ENCODE measurements at places on chromosomes 1 and 21.

DNA sequence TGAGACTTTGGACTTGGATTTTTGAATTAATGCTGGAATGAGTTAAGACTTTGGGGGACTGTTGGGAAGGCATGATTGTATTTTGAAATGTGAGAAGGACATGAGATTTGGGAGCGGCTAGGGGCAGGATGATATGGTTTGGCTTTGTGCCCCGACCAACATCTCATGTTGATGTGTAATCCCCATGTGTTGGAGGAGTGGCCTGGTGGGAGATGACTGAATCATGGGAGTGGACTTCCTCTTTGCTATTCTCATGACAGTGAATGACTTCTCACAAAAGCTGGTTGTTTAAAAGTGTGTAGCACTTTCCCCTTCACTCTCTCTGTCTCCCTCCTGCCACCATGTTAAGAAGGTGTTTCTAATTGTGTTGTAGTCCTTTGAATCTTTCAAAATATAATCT, 9.3 kb upstream of the PHGDH start:
- DNase-seq, result no peak

GRCh38 chr1:234627009-234627950, 17.3 kb upstream of the IRF2BP2 start:
- DNase-seq, result no peak

- no peak for DNase-seq
These were observed 81.9 kb upstream of the TRABD2B start for GRCh38 chr1:48079096-48079495.

- no peak for DNase-seq
These were observed 39.0 kb upstream of the LMX1A start for GRCh38 chr1:165395478-165395877.

DNA sequence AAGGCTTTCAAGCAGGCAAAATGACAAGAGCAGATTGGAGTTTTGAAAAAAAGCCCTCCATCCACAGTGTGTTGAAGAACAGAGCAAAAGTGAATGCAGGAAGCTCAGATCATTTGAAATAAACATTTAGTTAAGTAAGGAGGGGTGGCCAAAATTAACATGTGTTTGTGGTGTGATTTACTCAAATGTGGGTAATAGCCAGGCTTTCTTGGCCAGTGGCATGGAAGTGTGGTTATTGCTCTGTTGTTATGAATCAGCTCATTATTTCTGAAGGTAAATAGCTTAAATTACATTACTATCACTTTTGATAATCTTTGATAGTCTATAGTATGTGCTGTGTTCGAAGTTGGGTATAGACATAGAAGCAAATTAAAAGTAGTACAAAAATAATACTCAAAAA, 485.9 kb downstream of the LMO4 start:
- DNase-seq, result no peak

- DNase-seq, result no peak
These were observed 150.1 kb downstream of the PLA2G4A start for GRCh38 chr1:186978596-186979556.

DNA sequence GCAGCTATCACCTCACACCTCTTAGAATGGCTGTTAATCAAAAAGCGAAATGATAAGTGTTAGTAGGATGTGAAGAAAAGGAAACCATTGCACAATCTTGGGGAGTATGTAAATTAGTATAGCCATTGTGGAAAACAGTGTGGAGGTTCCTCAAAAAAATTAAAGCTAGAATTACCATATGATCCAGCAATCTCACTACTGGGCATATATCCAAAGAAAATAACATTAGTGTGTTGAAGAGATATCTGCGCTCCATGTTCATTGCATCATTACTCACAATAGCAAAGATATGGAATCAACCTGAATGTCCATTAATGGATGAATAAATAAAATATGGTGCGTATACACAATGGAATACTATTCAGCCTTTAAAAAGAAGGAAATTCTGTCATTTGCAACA, 68.9 kb downstream of the SNRPE start:
- no peak for DNase-seq
